Stimulated activated CD8-positive, alpha-beta memory T cell treated with anti-CD3 and anti-CD28 coated beads, Interleukin-15, amount 100 ng/mL, for 4 hours (primary cell): ENCODE measurements at places on chromosomes 6 and 20.

- DNase-seq = no peak
Observed at GRCh38 chr20:49541733-49542513, 26.0 kb downstream of the PTGIS start.

DNA sequence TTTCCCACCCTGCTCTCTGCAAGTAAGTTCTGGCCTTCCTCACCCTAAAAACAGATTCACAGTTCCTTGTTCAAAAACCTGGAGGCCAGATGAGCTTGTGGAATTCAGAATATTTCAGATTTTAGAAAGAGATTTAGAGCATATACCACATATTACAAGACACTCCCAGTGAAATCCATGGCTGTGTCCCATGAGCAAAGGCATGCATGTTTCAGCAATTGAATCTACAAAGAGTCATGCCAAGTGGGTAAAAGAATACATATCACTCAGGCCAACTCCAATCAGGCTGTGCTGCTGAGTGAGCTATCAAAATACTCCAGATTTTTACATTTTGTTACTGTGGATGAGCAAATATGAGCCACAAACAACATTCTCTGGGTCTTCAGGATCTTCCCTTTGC lies 10.2 kb upstream of the NEDD9 start:
- DNase-seq = no peak

- no peak for DNase-seq
Observed at GRCh38 chr20:59661621-59662020, 57.3 kb downstream of the PHACTR3 start.

DNA sequence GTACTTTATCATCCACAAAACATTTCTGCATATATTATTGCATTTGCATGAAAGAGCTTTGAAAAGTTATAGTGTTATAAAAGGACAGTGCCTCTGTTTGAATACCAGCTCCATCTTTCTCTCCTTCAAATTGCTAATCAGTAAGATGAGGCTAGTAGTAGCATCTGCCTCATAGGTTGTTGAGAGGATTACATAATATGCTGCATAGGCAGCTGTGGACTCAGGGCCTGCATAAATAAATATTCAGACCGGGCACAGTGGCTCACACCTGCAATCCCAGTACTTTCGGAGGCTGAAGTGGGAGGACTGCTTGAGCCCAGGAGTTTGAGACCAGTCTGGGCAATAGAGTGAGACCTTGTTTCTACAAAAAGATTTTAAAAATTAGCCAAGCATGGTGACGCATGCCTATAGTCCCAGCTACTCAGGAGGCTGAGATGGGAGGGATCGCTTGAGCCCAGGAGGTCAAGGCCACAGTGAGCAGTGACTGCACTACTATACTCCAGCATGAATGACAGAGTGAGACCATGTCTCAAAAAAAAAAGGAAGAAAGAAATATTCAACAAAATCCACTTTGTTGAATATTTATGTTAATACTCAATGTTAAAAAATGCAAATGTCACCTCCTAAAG lies 18.3 kb upstream of the SEC63 start:
- DNase-seq = no peak

DNA sequence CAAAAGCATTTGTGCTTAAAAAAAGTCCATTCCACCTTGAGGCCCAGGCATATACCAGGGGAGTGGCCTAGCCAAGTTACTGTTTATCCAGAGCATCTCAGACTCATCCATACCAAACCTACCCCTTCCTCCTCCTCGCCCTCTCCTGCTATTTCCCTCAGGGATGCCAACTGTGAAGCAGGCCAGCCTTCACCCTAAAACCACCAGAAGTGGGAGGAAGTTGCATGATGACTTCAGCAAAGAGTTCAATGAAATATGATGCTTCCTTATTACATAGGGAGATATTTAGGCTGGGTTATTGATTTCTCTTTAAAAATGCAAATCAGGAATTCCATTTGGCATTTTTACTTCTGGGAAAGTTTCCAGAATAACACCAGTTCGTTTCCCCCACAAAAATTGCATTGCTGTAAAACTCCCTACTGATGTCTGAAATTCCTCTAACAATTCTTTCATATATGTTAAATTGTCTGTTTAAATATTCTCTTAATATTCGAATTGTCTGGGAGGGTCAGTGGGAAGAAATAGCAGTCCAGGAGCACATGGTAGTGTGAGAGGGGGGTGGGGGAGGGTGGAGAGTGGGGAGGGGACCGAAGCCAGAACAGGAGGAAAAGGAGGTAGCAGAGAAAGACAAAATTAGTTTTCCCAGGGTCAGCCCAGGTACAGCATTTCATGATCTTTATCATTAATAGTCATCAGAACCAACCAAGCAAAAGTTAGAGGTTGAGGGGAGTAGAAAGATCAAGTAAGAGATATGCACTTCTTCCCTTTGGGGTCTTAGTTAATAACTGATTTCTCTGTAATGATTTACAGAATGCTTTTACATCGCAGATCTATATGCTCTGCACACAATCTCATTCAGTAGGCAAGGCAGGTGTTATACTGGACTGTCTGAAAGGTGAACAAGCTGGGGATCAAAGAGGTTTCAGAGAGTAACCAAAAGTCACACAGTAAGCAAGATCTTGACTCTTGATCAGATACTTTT lies 1.7 kb upstream of the TCP11 start:
- DNase-seq = no peak

DNA sequence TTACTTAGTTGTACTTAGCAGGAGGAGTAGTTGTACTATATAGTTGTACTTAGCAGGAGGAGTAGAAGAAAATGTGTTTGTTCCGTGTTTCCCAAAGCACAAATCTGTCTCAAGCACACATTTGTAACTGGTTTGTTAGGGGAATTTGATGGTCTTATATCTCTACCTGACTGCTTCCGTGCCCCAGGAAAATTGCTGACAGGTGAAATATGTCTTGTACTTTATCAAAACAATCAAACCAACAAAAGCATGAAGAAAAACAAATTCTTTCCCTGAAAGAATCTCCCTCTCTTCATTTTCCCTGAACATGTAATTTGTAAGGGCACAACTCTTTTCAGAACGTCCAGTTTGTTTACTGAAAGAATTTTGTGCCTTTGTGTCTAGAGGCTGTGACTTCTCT lies 106.6 kb upstream of the RGS17 start:
- DNase-seq = no peak

- DNase-seq = no peak
Observed at GRCh38 chr6:57307850-57308249, 9.6 kb upstream of the PRIM2 start.

DNA sequence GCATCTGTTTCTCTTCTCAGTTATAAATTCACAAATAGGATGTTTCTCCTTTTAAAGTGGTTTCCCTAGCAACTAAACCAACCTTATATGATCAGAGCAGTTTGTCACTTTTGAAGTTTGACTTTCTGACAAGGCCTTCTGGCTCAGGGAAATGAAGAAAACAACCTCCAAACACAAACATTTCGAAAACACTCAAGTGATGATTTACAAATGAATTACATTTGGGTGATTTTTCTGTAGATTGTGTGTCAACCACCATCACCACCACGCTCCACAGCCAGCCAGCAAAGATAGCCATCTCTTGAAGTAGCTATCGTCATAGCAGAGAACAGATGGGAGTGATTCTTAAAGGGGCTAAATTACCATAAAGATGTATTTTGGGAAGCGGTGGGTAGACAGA lies 16.5 kb upstream of the MLIP start:
- DNase-seq = no peak

DNA sequence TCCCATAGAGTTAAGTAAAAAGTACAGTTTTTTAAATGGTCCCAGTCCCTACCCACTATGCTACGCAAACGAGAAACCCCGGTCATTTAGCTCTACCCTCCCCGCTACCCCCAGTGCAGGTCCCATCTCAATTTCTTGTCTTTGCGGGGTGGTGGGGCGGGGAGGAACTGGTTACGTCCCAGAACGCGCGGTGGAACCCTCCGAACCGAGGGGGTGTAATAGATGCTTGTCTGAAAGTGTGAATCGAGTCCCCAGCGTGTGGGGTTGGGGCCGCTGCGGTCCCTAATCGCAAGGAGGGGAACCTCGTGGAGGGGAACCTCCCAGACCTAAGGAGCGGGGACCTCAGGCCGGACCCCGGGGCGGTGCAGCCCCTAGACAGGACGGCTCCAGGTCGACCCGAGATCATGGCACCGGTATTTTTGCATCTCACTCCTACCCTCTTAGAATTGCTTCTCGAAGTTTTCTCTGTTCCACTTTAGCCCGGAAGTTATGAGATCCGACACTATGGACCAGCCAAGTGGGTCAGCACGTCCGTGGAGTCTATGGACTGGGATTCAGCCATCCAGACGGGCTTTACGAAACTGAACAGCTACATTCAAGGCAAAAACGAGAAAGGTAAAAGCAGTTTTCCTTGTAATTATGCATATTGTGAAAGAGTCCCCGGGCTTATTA lies 779 bp downstream of the HEBP2 start:
- no peak for DNase-seq

GRCh38 chr20:45060294-45060693 lies 40.6 kb downstream of the KCNS1 start:
- DNase-seq = no peak

DNA sequence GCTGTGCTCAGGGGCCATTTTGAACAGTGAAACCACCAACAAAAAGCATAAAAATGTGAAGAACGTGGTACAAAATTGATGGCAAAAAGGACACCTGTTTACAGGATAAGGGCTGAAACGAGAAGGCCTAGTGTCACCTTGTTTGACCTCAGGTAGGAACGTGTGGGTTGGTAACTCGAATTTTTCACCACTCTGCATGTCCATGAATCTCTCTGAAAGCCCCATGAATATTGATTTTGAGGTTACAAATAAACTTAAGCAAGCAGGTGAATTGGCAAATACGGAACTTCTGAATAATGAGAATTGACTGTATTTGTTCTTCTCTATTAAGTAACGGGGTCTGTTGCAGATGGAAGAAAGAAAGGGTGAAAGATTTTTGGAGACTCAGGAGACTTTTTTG lies 59.6 kb upstream of the EDN1 start:
- DNase-seq = no peak

GRCh38 chr6:144873623-144874378 lies 588.7 kb downstream of the UTRN start:
- no peak for DNase-seq

GRCh38 chr20:42419814-42420532 lies 769.7 kb downstream of the PTPRT start:
- no peak for DNase-seq

DNA sequence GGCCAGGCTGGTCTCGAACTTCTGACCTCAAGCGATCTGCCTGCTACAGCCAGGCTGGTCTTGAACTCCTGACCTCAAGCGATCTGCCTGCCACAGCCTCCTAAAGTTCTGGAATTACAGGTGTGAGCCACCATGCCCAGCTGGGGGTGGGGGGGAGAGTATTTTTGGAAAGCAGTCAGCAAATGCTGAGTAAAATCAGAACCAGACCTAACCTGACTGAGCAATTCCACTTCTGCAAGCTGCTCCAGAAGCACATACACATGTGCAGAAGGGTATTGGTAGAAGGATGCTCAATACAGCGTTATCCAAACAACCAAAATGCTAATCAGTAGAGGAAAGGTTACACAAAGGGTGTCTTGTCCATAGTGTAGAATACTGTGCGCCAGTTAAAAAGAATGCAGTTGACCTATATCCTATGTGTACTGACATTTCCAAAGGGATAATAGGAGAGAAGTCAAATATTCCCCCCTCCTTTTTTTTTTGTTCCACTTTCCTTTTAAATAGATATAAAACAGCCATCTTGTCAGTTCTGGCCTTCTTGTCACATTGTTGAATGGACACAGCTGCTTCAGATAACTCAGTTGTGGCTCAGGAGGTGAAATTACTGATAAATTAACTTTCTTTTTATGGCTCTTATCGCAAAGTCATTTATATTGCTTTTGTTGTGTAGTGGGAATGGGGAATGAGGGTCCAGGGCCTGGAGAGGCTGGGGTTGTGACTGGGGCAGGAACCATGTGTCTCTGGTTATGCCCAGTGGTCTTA lies 74.6 kb downstream of the DTD1 start:
- DNase-seq = no peak
